Left ventricle myocardium inferior (tissue), 1 donor: ENCODE measurements at places on chromosomes 1 and 21.

- H3K27ac ChIP-seq: peak overlapping the region; percentile 75
- H3K27me3 ChIP-seq: no peaks in the 10 kb centered on the region
- peaks cover 91% of the 10 kb centered on the region for H3K4me1 ChIP-seq
- no peaks in the 10 kb centered on the region for H3K36me3 ChIP-seq
- DNase-seq: no peak
- peak overlapping the region; percentile 18 for H3K4me3 ChIP-seq
Observed at GRCh38 chr1:232589812-232590743, 39.9 kb downstream of the SIPA1L2 start.

DNA sequence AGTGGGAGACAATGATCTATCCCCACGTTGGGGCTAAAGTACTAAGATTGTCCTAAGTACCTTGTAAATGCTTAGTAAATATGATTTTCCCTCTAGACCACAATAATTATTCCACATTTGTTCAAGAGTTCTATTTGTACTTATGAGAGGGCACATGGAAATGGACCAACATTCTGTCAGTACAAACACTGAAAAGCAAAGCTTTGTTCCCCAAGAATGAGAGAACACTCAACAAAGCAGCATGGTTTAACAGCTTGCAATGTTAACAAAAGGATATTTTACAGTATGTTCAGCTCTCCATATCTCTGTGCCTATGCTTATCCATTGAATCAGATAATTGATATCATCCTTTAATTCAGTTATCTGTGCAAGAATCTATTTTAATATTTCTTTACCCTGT is 35.4 kb downstream of the RBM11 start:
- no peaks in the 10 kb centered on the region for H3K36me3 ChIP-seq
- H3K27me3 ChIP-seq: peaks cover 12% of the 10 kb centered on the region
- H3K4me1 ChIP-seq: no peaks in the 10 kb centered on the region
- DNase-seq: no peak

DNA sequence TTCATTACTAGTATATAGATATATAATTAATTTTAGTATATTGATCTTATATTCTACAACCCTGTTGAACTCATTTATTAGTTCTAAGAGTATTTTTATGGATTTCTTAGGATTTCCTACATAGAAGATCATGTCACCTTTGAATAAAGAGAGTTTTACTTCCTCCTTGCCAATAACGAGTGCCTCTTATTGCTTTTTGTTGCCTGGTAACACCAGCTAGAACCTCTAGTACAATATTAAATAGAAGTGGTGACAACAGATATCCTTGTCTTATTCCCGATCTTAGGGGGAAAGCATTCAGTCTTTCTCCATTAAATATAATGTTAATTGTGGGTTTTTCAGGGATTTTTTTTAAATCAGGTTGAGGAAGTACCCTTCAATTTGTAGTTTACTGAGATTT is 40.8 kb downstream of the WNT2B start:
- H3K4me1 ChIP-seq: peaks cover under 1% of the 10 kb centered on the region
- H3K36me3 ChIP-seq: peaks cover 41% of the 10 kb centered on the region
- DNase-seq: no peak
- no peak overlapping the region for H3K4me3 ChIP-seq
- H3K27ac ChIP-seq: no peak overlapping the region
- no peaks in the 10 kb centered on the region for H3K27me3 ChIP-seq

GRCh38 chr21:30426731-30427130 is 1.0 kb upstream of the KRTAP13-3 start:
- no peaks in the 10 kb centered on the region for H3K4me1 ChIP-seq
- H3K27ac ChIP-seq: no peak overlapping the region
- H3K36me3 ChIP-seq: no peaks in the 10 kb centered on the region
- DNase-seq: no peak

DNA sequence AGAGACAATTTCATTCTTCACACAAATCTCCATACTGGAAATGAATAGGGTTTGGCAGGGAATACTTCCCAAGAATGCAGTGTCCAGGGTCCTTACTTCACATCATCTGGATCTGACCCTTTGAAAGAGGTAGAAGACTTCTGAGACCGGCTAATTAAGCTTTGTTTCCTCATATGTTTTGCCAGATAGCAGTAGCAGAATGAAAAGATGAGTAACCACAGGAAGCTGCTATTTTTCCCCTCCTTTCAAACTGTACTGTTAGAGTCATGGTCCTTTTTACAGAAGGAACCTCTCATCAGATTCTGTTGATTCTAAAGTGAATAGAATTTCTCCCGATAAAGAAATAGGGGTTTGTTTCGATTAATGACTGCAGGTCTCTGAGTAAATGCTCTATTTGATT is 1.4 kb upstream of the OLFML3 start:
- H3K4me1 ChIP-seq: peaks cover 49% of the 10 kb centered on the region
- peaks cover 22% of the 10 kb centered on the region for H3K36me3 ChIP-seq
- H3K4me3 ChIP-seq: no peak overlapping the region
- no peak for DNase-seq
- no peak overlapping the region for H3K27ac ChIP-seq

DNA sequence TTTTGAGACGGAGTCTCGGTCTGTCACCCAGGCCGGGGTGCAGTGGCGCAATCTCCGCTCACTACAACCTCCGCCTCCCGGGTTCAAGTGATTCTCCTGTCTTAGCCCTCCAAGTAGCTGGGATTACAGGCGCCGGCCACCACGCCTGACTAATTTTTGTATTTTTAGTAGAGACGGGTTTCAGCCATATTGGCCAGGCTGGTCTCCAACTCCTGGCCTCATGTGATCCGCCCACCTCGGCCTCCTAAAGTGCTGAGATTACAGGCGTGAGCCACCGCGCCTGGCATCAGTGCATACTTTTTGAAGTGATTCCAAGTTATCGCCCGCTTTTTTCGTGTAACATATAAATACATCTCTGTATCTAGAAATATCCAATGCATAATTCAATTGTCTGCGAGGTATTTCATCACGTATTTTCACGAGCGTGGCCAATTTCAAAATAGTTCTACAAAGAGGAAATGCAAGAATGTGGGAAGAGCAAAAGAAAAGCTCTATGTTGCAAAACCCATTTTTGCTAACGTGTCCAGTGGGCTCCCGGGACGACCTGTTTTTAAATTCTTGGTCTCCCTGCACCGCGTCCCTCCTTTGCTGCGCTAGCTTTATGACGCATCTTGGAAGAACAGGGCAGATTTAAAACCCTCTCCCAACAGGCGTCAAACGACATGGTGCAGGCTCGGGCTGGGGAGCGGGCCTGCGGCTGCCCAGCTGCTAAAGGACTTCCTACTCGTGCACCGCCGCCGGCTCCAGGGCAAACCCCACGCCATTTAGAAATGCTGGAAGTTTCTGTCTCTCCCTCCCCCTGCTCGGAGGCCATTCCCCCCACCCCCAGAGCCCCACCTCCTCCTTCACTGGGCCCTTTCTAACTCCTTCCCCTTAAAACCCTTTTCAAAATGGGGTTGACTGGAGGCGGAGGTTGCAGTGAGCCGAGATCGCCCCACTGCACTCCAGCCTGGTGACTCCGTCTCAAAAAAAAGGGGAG is 923 bp upstream of the IFNGR2 start:
- no peaks in the 10 kb centered on the region for H3K36me3 ChIP-seq
- H3K27me3 ChIP-seq: no peaks in the 10 kb centered on the region
- H3K4me1 ChIP-seq: peaks cover 43% of the 10 kb centered on the region
- DNase-seq: peak; percentile 65
- H3K4me3 ChIP-seq: peak overlapping the region; percentile 96

DNA sequence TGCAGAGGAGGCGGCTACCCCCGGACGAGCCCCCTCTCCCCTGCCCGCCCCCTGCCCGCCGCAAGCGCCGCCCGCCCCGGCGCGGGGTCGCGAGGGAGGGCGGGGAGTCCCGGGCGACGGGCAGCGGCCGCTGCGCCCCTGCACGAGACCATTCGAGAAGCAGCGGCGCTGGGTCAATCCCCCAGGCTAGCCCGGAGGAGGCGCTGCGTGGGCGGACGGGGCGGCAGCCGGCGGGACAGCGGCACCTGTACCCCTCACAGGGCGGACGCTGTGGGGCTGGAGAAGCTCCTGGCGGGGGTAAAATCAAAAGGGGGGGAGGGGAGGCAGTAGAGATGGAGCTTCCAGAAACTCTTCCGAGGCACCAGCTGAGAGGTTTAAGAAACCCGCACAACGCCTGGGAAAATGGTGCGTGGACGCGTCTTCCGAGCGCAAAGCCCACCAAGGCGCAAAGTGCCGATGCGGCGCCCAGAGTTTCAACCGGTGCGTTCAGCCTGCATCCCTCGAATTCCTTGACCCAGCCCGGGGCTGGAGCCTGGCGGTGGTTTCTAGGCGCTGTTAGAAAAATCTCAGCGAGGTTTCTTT is at the start of gene PLPPR5:
TSS of gene PLPPR5 (minus strand) at position 1 of the 582 bp plus-strand sequence. CDS start 190 bp downstream, outside the sequence.
- DNase-seq: no peak
- H3K27ac ChIP-seq: no peak within 1 kb of the TSS
- H3K4me3 ChIP-seq: peak within 1 kb of the TSS; percentile 58

- H3K27ac ChIP-seq: peak overlapping the region; percentile 98
- H3K4me1 ChIP-seq: peaks cover 82% of the 10 kb centered on the region
- no peak for DNase-seq
Observed at GRCh38 chr1:45685308-45686014, 872 bp downstream of the GPBP1L1 start.

- peaks cover 15% of the 10 kb centered on the region for H3K36me3 ChIP-seq
- DNase-seq: peak; percentile 80
- H3K27ac ChIP-seq: peak within 1 kb of the TSS; percentile 99
- no peaks in the 10 kb centered on the region for H3K27me3 ChIP-seq
Observed at GRCh38 chr1:112706505-112707220, at the start of gene RHOC. Gene RHOC, minus strand, starts transcription at chr1:112707127. Its CDS starts 3,328 bp downstream, at chr1:112703799.

DNA sequence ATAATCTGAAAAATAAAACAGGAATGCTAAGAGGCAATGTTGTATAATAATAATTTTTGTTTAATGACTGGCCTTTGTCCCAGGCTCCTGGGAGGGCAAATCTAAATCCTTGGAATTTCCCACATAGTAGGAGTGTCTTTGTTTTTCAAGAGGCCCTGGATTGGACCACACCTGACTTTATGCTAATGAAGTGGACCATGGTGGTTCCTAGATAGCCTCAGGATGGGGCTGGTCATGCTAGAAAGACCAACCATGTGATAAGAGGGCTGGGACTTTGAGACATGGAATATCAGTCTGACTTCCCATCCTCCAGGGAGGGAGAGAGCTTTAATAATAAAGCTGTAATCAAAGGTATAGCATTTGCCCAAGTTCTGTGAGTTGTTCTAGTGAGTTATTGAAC is 138.2 kb upstream of the RAB4A start:
- H3K36me3 ChIP-seq: no peaks in the 10 kb centered on the region
- H3K27ac ChIP-seq: no peak overlapping the region
- H3K4me3 ChIP-seq: no peak overlapping the region
- no peak for DNase-seq
- peaks cover 10% of the 10 kb centered on the region for H3K27me3 ChIP-seq

DNA sequence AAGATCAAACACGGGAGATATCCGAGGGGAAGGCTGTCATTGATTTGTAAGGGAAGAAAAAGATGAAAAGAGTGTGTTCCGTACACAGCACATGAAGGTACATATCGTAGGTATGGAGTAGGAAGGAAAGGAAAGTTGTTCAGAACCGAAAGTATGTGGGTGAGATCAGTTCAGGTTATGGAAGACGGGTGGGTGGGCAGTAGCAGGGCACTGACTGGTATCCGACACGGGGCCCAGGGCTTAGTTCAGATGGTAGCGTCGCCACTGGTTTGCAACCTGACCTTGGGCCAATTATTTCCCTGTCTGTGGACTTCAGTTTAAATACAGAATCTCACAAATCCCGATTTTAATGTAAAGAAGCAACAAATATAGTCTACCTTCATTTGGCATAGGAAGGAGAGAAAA is 27.8 kb upstream of the A3GALT2 start:
- H3K4me3 ChIP-seq: peak overlapping the region; percentile 92
- no peak for DNase-seq
- H3K27ac ChIP-seq: peak overlapping the region; percentile 99
- no peaks in the 10 kb centered on the region for H3K27me3 ChIP-seq
- H3K36me3 ChIP-seq: peaks cover 7% of the 10 kb centered on the region

DNA sequence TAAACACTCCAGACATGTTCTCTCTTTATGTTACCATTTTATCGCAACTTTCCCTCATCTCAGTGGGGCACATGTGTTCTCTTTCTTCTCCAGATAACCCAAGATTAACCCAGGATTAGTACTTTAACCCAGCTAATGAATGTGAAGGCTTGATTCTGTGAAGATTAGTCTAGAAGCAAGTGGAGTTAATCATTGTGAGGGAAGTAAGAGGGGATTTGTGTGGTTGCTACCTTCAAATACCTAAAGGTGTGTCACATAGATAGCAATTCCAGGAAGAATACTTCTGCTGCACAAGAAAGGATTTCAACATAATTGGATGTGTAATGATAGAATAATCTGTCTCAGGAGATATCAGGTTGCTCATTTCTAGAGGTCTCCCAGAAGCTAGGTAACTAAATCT is 327.1 kb downstream of the PBX1 start:
- no peaks in the 10 kb centered on the region for H3K4me1 ChIP-seq
- H3K27ac ChIP-seq: no peak overlapping the region
- H3K4me3 ChIP-seq: no peak overlapping the region
- H3K36me3 ChIP-seq: no peaks in the 10 kb centered on the region
- DNase-seq: no peak
- no peaks in the 10 kb centered on the region for H3K27me3 ChIP-seq

- no peaks in the 10 kb centered on the region for H3K36me3 ChIP-seq
- no peaks in the 10 kb centered on the region for H3K27me3 ChIP-seq
- DNase-seq: no peak
- H3K27ac ChIP-seq: no peak overlapping the region
- H3K4me1 ChIP-seq: no peaks in the 10 kb centered on the region
Observed at GRCh38 chr1:64343105-64343822, 126.7 kb upstream of the CACHD1 start.

DNA sequence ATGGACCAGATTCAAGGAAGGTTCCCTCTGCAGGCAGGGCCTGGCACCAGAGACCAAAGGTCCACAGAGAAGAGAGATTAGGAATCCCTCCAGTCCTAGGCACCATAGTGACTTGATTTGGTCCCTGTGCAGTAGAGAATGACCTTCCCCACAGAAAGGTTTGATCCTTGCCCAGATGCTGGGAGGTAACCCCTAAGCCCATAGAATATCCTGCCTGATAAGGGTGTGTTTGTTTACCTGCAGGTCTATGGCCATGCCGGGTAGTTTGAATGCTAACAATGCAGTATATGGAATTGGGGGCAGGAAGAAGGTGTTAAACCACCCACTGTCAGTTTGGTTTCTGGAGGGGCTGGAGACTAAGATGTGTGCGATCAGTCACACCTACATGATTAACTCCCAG is 57.1 kb upstream of the NFASC start:
- no peak overlapping the region for H3K4me3 ChIP-seq
- H3K4me1 ChIP-seq: peaks cover 30% of the 10 kb centered on the region
- H3K36me3 ChIP-seq: no peaks in the 10 kb centered on the region
- H3K27me3 ChIP-seq: peaks cover 5% of the 10 kb centered on the region
- H3K27ac ChIP-seq: peak overlapping the region; percentile 86
- no peak for DNase-seq
